ENCODE measurements at places on chromosomes 4 and X. TPM values are rescaled to one million over a fixed set of nuclear protein-coding genes. Genes with fewer than 3 reads are reported as not detected.

The SOD3 gene
- not detected for total RNA-seq

The DMRTC1 gene
- not detected for total RNA-seq

The PHKA1 gene
- total RNA-seq = 1.6 TPM

The PPEF2 gene
- total RNA-seq = not detected

The USP17L15 gene
- total RNA-seq = not detected

The TRIML2 gene
- total RNA-seq = not detected

The MAGED4 gene
- total RNA-seq = 1.2 TPM

The BEX5 gene
- total RNA-seq = 7.0 TPM

The HSFX1 gene
- total RNA-seq = 0.50 TPM

- H3K27ac ChIP-seq = no peak overlapping the region
- H3K36me3 ChIP-seq = no peaks in the 10 kb centered on the region
- H3K27me3 ChIP-seq = peaks cover 3% of the 10 kb centered on the region
- H3K4me3 ChIP-seq = no peak overlapping the region
Observed at GRCh38 chr4:41369680-41370079, 113.0 kb downstream of the UCHL1 start.

DNA sequence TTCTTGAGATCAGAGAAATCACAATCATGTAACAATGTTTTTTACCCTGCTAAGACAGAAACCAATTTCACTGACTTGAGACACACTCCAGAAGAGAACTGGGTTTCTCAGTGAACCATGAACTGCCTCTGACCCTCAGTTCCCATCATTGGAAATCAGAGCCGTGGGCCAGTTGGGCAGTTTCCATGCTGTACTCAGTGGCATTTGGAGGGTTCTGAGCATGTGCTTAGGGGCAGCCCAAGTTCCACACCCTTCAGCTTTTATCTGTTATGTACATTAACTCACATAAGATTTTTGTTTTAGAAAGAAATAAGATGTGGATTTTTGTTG is 77.9 kb downstream of the BTC start:
- no peak for DNase-seq
- H3K4me3 ChIP-seq = no peak overlapping the region

- DNase-seq = no peak
- no peak overlapping the region for H3K27ac ChIP-seq
- H3K36me3 ChIP-seq = no peaks in the 10 kb centered on the region
- no peaks in the 10 kb centered on the region for H3K4me1 ChIP-seq
- H3K27me3 ChIP-seq = no peaks in the 10 kb centered on the region
Observed at GRCh38 chrX:17187136-17187756, 187.8 kb upstream of the NHS start.

DNA sequence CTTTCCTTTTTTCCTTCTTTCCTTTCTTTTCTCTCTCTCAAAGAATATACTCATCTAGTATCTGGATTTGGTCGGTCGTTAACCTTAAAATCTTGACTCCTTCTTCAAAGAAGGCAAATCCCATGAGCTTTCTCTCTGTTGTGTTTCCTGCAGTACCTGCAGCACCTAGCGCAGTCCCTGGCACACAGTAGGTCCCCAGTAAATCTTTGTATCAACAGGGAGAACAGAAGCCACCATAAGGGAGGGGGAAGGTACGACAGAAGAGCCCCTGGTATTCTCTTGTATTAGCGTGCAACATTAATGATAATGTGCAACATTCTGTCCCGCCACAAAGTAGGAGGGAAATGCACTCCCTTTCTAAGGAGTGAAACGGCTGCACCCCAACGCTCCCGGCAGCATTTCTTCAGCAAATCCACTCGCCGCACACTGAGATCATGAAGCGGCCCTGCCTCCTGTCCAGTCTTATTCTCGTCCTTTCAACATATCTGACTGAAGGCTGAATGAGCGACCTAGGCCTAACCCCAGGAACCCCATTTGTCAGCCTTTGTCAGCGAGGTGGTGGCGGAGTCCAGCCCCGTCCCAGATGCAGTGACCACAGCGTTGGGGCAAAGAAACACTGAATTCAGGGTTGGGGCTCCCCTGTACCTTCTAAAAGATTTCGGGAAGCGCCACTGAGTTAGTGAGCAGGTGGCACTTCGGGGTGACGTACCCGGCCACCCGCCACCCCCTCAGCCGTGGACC is 133.7 kb downstream of the AMELX start:
- H3K4me3 ChIP-seq = no peak overlapping the region
- peaks cover 13% of the 10 kb centered on the region for H3K27me3 ChIP-seq
- H3K36me3 ChIP-seq = no peaks in the 10 kb centered on the region
- no peak for DNase-seq

GRCh38 chrX:129720741-129721140 is 18.0 kb upstream of the XPNPEP2 start:
- no peak overlapping the region for H3K27ac ChIP-seq
- no peak overlapping the region for H3K4me3 ChIP-seq
- no peaks in the 10 kb centered on the region for H3K27me3 ChIP-seq
- H3K36me3 ChIP-seq = no peaks in the 10 kb centered on the region

GRCh38 chr4:170025523-170026252 is 507 bp downstream of the MFAP3L start:
- H3K4me1 ChIP-seq = peaks cover 16% of the 10 kb centered on the region
- peaks cover 4% of the 10 kb centered on the region for H3K36me3 ChIP-seq
- H3K4me3 ChIP-seq = peak overlapping the region; percentile 63
- peaks cover 51% of the 10 kb centered on the region for H3K27me3 ChIP-seq

DNA sequence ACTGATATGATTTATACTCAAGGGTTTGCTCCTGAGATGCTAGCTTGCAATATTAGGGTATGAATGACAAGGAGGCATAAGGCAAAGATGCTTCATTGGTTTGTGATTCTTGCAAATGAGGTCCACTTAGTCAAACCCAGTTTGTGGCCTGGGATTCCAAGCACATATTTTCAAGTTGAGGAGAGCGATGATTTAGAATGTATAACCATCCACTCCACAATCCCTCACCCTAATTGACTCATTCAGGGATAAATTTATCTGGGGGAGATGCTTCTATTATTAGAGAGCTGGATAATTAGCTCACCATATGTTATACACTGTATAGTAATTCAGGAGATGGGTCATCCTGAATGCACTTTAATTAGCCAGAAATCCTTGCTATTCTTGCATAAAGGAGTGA is 118.3 kb upstream of the PUDP start:
- no peak overlapping the region for H3K4me3 ChIP-seq
- H3K4me1 ChIP-seq = no peaks in the 10 kb centered on the region
- no peaks in the 10 kb centered on the region for H3K27me3 ChIP-seq

- DNase-seq = no peak
- peaks cover 11% of the 10 kb centered on the region for H3K4me1 ChIP-seq
Observed at GRCh38 chr4:150768497-150768896, 186.5 kb downstream of the MAB21L2 start.

DNA sequence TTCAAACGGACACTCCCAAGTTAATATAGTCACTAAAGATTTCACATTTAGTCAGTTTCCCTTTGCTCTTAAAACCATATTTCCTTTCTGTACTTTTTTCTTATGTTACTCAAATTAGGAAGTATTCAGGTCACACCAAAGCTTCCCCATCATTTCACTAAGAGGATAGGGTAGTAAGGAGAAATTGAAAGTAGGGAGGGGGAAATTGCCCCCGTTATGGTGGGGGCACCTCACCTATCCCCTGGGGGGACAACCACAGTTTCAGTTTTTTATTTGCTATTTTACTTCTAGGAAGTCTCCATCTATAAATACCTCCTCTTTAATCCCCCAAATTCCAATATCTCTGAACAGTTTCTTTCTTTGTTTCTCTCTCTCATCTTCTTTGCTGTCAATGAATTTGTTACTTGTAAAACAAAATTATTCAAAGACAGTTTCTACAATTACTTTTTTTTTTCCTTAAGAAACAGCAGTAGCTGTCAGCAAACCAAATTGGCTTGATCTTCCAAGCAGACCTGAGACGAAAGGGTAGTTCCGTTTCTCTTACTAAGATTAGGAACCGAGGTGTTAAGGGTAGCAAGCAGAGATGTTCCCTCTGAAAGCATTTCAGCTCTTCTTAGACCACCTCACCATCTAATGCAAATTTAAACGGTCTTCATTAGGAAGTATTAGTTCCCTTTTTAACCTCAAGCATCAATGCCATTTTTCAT is 160.2 kb upstream of the KLF3 start:
- DNase-seq = no peak
- H3K27me3 ChIP-seq = peaks cover 51% of the 10 kb centered on the region
- H3K4me1 ChIP-seq = peaks cover 30% of the 10 kb centered on the region
- H3K36me3 ChIP-seq = peaks cover 3% of the 10 kb centered on the region
- H3K4me3 ChIP-seq = no peak overlapping the region
- H3K27ac ChIP-seq = no peak overlapping the region

- no peak overlapping the region for H3K4me3 ChIP-seq
- no peaks in the 10 kb centered on the region for H3K4me1 ChIP-seq
- DNase-seq = no peak
Observed at GRCh38 chr4:60724623-60725022, 475.5 kb upstream of the ADGRL3 start.

DNA sequence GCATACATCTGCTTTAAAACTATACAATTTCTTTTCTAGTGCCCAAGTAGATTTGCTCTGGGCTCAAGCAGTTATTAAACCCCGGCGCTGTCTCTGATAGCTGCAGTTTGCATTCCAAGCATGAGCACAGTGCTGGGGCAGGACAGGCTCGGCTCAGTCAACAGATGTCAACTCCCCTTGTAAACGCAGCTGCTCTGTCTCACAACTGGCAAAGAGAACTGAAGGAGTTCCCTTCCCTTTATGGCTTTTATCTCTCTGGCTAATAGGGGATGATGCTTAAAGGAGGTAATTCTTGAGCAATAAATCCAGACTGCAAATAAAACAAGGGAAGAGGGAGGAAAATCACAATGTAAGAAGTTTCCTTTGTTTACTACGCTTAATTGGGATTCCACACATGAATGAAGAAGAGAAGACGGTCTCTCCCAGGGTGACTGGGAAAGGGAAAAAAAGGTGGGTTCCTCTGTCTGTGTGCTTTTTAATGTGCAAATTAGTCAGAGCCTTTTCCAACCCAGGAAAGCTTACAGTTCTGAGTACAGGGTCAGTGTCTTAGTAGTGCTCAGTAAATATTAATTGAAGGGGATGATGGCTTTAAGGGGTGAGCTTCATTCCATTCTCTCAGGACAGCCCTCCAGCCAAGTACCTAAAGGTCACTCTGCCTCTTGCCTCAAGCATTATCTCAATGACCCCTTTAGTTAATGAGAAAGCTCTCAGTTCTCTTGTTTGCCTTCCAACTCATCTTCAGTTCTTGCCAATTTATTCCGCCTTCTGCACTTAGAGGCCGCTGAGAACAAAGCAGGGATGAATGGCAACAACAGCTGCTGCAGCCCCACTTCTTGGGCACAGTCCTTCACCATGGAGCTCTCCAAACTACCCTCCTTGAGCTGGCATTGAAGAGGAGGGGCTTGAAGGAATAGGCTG is 155.7 kb upstream of the JADE1 start:
- DNase-seq = no peak
- no peak overlapping the region for H3K27ac ChIP-seq
- H3K4me3 ChIP-seq = no peak overlapping the region
- no peaks in the 10 kb centered on the region for H3K36me3 ChIP-seq
- no peaks in the 10 kb centered on the region for H3K4me1 ChIP-seq
- H3K27me3 ChIP-seq = peaks cover 3% of the 10 kb centered on the region

DNA sequence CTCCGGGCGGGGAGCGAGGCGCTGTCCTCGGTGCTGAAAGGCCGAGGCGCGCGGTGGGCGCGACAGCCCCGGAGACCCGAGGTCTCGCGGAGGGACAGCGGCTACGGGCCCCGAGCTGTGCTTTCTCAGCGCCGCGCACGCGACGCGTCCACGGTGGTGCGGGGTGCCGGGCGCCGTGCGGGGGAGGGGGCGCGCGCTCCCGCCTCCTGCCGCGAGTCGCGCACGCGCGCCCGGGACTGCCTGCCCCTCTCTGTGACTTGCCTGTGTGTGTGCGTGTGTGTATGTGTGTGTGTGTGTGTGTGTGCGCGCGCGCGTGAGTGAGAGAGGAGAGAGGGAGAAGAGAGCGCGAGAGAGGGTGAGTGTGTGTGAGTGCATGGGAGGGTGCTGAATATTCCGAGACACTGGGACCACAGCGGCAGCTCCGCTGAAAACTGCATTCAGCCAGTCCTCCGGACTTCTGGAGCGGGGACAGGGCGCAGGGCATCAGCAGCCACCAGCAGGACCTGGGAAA is at the start of gene GRIA2:
Gene GRIA2 (plus strand): TSS at position 358 of the 511 bp plus-strand sequence. CDS start 315 bp downstream, outside the sequence.
- no peaks in the 10 kb centered on the region for H3K36me3 ChIP-seq
- peaks cover 7% of the 10 kb centered on the region for H3K27me3 ChIP-seq
- no peak within 1 kb of the TSS for H3K27ac ChIP-seq

- H3K36me3 ChIP-seq = peaks cover 6% of the 10 kb centered on the region
- no peak for DNase-seq
- peak overlapping the region; percentile 70 for H3K27ac ChIP-seq
- H3K27me3 ChIP-seq = no peaks in the 10 kb centered on the region
- peaks cover 84% of the 10 kb centered on the region for H3K4me1 ChIP-seq
Observed at GRCh38 chrX:124215786-124216185, 116.7 kb upstream of the TEX13D start.

DNA sequence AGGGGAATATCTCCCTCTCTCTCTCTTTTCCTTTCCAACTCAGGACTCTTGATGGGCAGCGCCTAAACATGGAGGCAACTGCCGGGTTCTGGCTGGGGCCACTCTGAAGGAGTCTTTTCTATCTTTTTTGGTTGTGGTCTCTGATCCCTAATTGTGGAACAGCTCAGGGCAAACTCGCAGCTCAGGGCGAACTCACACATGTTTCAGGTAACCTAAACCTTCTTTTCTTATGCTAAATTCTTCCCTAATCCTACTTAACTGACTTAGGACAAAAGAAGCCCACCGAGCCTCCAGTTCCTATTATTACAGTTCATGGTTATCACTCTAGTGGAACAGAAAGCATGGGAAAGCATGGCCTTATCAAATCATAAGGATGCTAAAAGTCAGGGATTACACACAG is 21.3 kb downstream of the ETDA start:
- no peak for DNase-seq
- peaks cover 4% of the 10 kb centered on the region for H3K36me3 ChIP-seq
- H3K4me3 ChIP-seq = no peak overlapping the region
- H3K27ac ChIP-seq = no peak overlapping the region
- no peaks in the 10 kb centered on the region for H3K27me3 ChIP-seq

GRCh38 chr4:4401036-4401435 is 14.1 kb downstream of the NSG1 start:
- no peak for DNase-seq
- no peaks in the 10 kb centered on the region for H3K4me1 ChIP-seq
- no peak overlapping the region for H3K4me3 ChIP-seq
- H3K36me3 ChIP-seq = no peaks in the 10 kb centered on the region

DNA sequence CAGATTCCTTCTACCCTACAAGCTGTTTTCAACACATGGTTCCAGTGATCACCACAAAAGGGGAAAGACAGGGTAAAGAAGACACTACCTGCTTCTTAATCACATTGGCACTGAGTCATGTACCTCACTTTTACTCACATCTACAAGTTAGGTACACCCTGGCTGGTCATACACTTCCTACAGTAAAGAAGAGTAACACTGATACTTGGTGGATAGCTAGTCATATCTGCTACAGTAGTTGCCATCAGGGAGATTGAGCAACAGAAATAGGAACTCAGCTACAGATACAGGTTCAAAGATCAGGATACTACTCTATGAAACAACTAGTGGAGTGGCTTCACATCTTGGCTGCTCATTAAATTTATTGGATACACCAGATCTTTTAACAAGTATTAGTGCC is 105.4 kb upstream of the DIAPH2 start:
- DNase-seq = no peak
- no peaks in the 10 kb centered on the region for H3K36me3 ChIP-seq
- H3K4me3 ChIP-seq = no peak overlapping the region
- no peaks in the 10 kb centered on the region for H3K27me3 ChIP-seq

GRCh38 chrX:18129690-18130089 is 91.0 kb downstream of the BEND2 start:
- H3K36me3 ChIP-seq = no peaks in the 10 kb centered on the region
- H3K4me3 ChIP-seq = no peak overlapping the region
- H3K27me3 ChIP-seq = no peaks in the 10 kb centered on the region

GRCh38 chr4:76947369-76947768 is 2.2 kb upstream of the SEPTIN11 start:
- peaks cover 2% of the 10 kb centered on the region for H3K36me3 ChIP-seq
- H3K4me3 ChIP-seq = no peak overlapping the region
- no peak overlapping the region for H3K27ac ChIP-seq
- DNase-seq = no peak
- peaks cover 32% of the 10 kb centered on the region for H3K27me3 ChIP-seq
